Epithelial cell of proximal tubule (primary cell): ENCODE measurements at places on chromosomes 16 and 17. TPM values are rescaled to one million over a fixed set of nuclear protein-coding genes. Genes with fewer than 3 reads are reported as not detected.
A peak's percentile ranks its signal among the peaks of the same experiment; 100 is the strongest.

- DNase-seq = no peak
These were observed 18.4 kb upstream of the OSGIN1 start for GRCh38 chr16:83934684-83934977.

PRAC2 gene
- not detected in 2 replicates for total RNA-seq

GRCh38 chr16:68488554-68488953 is 40.2 kb upstream of the SMPD3 start:
- DNase-seq = no peak

EXOC3L1 gene
- total RNA-seq = 1.2 TPM in 1 of 2 replicates, not detected in the other

KCNH4 gene
- not detected in 2 replicates for total RNA-seq

GRCh38 chr17:73349138-73349537 is 37.3 kb upstream of the CDC42EP4 start:
- DNase-seq = no peak

ASPHD1 gene
- total RNA-seq = 11.1 and 14.2 TPM in 2 replicates

KAT8 gene
- 38.3 and 43.7 TPM in 2 replicates for total RNA-seq

HIRIP3 gene
- 9.5 and 14.0 TPM in 2 replicates for total RNA-seq

- DNase-seq = no peak
These were observed 15.3 kb downstream of the SDK2 start for GRCh38 chr17:73628642-73629552.

DNA sequence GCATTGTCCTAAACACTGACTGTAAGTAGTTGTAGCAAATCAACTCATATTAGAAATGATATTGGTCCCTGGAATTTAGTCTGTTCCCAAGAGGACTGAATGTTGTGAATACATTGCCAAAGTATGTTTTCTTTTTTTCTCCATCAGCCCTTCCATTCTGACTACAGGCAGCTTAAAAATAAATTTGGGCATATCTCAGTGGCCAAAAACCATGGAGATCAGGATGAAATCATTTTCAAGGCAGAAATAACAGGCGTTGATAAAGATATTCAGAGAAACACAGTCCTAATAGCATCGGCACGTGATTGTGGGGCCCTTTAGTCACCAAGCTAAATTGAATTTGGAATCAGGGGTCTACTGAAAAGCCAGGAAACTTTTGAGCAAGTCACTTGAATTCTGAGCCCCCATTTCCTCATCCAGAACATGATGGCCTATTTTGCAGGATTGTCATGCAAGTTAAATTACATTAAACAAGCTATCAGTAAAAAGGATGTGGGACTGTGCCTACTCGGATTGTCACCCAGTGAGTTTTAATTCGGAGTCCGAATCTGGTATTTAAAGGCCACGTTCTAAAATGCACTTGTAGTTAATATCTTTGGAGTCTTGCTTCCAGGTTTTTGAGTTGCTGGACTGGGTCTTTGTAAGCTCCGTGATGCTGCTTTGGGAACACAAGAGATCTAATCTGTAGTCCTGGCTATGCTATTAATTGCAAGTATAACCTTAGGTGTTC is 17.1 kb downstream of the HLF start:
- DNase-seq = no peak

ATF7IP2 gene
- 5.6 and 8.9 TPM in 2 replicates for total RNA-seq

- DNase-seq = no peak
These were observed 2.4 kb upstream of the TTLL6 start for GRCh38 chr17:48819466-48819865.

DNA sequence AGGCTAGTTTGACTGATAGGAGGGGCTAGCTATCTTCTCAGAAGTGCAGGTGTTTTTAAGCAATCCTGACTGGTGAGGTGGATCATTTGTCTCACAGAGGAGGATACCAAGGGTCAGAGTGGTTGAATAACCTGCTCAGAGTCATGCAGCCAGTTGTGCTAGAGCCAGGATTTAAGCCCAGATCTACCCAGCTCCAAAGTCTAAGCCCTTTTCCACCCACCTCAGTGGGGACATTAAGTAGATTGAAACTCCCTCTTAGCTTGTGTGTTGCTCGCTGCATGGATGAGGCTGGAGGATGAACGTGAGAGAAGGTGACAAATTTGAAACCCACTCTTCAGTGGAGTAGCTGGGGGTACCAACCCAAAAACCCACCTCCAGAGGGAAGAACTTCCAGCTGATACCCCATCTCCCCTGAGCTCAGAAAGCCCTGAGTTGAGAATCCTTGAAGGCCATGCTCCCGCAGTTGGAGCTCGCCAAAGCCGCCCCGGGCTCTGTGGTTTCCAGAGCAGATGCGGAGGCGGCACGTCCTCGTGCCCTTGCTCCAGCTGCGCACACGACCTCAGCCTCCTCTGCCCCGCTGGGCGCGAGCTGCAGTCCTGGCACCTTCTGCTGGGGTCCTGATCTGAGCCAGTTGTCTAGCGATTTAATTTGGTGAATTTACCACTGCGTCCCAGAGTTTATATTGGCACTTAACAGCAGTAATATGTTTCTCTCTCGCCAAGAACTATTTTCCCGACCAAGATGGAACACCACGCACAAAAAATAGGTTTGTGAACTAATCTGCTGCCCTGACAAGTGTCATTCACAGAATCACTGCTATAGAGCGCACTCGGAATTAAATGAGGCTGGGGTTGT is 159.5 kb downstream of the CCDC182 start:
- DNase-seq = no peak

- peak; percentile 52 for DNase-seq
These were observed 88.0 kb upstream of the RPRML start for GRCh38 chr17:47066841-47067682.
